NCI-H1417 (cell line): ENCODE measurements at places on chromosomes 4 and X.

DNA sequence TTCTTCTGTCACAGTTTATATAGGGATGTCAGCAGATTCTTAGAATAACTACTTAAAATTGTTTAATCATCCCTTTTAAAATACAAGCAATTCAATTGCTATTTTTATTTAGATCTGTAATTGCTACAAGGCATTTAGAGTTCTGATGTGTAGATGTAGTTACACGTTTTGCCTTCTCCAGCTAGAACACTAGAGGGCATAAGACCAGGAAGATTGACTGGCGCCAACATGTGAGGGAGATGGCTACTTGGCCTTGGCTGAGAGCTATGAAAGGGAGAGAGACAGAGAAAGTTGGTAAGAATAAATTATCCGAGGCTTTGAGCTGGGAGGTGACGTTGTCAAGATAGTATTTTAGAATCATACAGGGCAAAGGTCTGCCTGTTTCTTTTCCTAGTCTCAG is 563.7 kb upstream of the PRKX start:
- no peak for DNase-seq

- DNase-seq = no peak
Observed at GRCh38 chrX:119999087-119999634, 55.6 kb upstream of the NKAP start.

GRCh38 chrX:133859336-133859735 is 126.1 kb downstream of the GPC3 start:
- peak; percentile 41 for DNase-seq

- DNase-seq = peak; percentile 90
Observed at GRCh38 chr4:6367371-6367851, 97.8 kb downstream of the WFS1 start.

GRCh38 chr4:90641861-90642599 is 514.8 kb downstream of the CCSER1 start:
- DNase-seq = peak; percentile 13
